Activated naive CD8-positive, alpha-beta T cell treated with anti-CD3 and anti-CD28 coated beads, Interleukin-2, amount 10 ng/mL, durations not matched to agents 7 days and 5 days (primary cell): ENCODE measurements at places on chromosomes 2 and 18.
A peak's percentile ranks its signal among the peaks of the same experiment; 100 is the strongest.

- no peak overlapping the region for H3K27ac ChIP-seq
- no peak for DNase-seq
- no peaks in the 10 kb centered on the region for H3K4me1 ChIP-seq
- no peak overlapping the region for H3K4me3 ChIP-seq
Measured at GRCh38 chr2:76008001-76008702, 297.4 kb upstream of the GCFC2 start.

GRCh38 chr2:240250985-240251847, 110.8 kb upstream of the OTOS start:
- H3K4me3 ChIP-seq = no peak overlapping the region
- H3K27ac ChIP-seq = no peak overlapping the region
- H3K36me3 ChIP-seq = no peaks in the 10 kb centered on the region
- no peaks in the 10 kb centered on the region for H3K27me3 ChIP-seq

GRCh38 chr18:41695441-41695840, 259.6 kb upstream of the PIK3C3 start:
- DNase-seq = no peak
- H3K4me1 ChIP-seq = peaks cover 2% of the 10 kb centered on the region
- H3K27me3 ChIP-seq = peaks cover 4% of the 10 kb centered on the region
- H3K4me3 ChIP-seq = peak overlapping the region; percentile 45
- H3K36me3 ChIP-seq = no peaks in the 10 kb centered on the region
- H3K27ac ChIP-seq = no peak overlapping the region

GRCh38 chr2:69013840-69014821, 1.2 kb downstream of the ANTXR1 start:
- H3K36me3 ChIP-seq = no peaks in the 10 kb centered on the region
- H3K27me3 ChIP-seq = peaks cover 65% of the 10 kb centered on the region
- peak overlapping the region; percentile 74 for H3K4me3 ChIP-seq

GRCh38 chr2:45497355-45497754, 113.7 kb downstream of the SRBD1 start:
- peaks cover 2% of the 10 kb centered on the region for H3K4me1 ChIP-seq
- no peak overlapping the region for H3K27ac ChIP-seq
- H3K36me3 ChIP-seq = peaks cover 19% of the 10 kb centered on the region
- no peaks in the 10 kb centered on the region for H3K27me3 ChIP-seq
- H3K4me3 ChIP-seq = no peak overlapping the region

- H3K4me3 ChIP-seq = no peak overlapping the region
- H3K36me3 ChIP-seq = peaks cover 2% of the 10 kb centered on the region
- DNase-seq = no peak
- H3K27me3 ChIP-seq = peaks cover 18% of the 10 kb centered on the region
- no peak overlapping the region for H3K27ac ChIP-seq
- peaks cover 9% of the 10 kb centered on the region for H3K4me1 ChIP-seq
Measured at GRCh38 chr2:143030127-143030526, 99.1 kb upstream of the ARHGAP15 start.

DNA sequence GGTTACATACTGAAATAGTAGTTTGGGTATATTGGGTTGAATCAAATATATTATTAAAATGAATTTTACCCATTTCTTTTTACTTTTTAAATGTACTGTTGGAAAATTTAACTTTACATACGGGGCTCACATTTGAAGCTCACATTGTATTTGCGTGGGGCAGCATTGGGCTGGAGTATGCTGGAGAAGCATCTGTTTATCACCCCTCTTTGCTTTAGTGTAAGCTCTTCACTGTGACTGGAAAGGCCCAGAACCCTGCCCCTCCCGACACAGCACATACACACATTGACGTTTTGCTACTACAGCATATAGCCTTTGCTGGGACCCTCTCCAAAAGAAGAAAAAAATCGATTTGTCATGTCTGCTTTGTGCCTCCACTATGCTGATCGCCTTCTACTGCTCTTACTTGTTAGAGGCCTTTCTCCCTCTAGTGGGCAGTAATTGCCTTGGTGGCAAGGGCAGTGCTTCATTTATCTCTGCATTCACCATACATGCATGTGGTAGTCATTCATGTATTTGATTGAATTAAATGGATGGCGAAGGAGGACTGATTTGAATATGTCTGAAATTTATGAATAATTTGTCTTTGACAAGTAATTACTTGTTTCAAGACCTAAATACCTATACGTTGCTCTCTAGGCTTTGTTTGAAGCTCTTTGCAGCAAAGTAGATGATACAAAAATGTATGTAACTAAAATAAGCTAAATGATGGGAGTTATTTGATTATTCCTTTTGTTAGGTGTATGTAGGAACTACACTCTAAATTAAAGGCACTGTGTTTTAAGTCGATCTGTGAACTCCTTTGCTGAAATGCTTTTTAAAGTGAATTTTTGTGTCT, 37.4 kb downstream of the VAPA start:
- H3K36me3 ChIP-seq = peaks cover 17% of the 10 kb centered on the region
- H3K27me3 ChIP-seq = no peaks in the 10 kb centered on the region
- H3K4me3 ChIP-seq = no peak overlapping the region
- no peak for DNase-seq
- no peak overlapping the region for H3K27ac ChIP-seq
- H3K4me1 ChIP-seq = no peaks in the 10 kb centered on the region

GRCh38 chr2:131425231-131425941, 50.5 kb upstream of the TUBA3D start:
- H3K27me3 ChIP-seq = peaks cover 82% of the 10 kb centered on the region
- peaks cover 8% of the 10 kb centered on the region for H3K4me1 ChIP-seq
- peaks cover 3% of the 10 kb centered on the region for H3K36me3 ChIP-seq

GRCh38 chr18:31156821-31157763, 5.6 kb downstream of the DSC1 start:
- H3K27me3 ChIP-seq = no peaks in the 10 kb centered on the region
- H3K4me3 ChIP-seq = no peak overlapping the region
- no peaks in the 10 kb centered on the region for H3K36me3 ChIP-seq
- H3K27ac ChIP-seq = no peak overlapping the region
- H3K4me1 ChIP-seq = no peaks in the 10 kb centered on the region
- DNase-seq = no peak

DNA sequence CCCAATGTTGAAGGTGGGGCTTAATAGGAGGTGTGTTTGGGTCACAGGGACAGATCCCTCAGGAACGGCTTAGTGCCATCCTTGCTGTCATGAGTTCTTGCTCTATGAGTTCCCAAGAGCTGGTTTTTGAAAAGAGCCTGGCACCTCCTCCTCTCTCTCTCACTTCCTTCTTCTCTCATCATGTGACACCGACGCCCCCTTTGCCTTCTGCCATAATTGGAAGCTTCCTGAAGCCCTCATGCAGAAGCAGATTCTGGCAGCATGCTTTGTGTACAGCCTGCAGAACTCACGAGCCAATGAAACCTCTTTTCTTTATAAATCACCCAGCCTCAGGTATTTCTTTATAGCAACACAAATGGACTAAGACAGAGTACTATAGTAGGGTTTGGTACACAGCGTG, 100.4 kb upstream of the SH3BP4 start:
- H3K4me1 ChIP-seq = no peaks in the 10 kb centered on the region
- H3K27ac ChIP-seq = no peak overlapping the region
- H3K36me3 ChIP-seq = no peaks in the 10 kb centered on the region
- DNase-seq = no peak
- H3K27me3 ChIP-seq = peaks cover 7% of the 10 kb centered on the region

DNA sequence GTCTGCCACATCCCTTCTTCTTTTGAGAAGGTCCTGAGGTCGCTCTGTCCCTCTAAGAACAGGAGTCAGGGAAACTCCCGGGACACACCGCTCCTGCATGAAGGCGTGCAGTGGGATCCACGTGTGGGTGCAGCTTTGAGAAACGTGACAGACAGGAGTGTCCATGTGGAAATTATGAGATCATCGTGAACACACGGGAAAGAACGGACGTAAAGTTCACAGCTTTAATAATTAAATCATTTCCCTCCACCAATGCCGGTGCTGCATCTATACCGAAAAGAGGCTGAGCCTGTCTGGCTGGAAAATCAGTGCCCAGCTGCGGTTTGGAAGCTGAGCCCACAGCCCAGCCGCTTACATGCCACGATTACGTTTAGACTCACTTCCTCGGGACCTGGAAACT, 372.4 kb upstream of the SALL3 start:
- no peaks in the 10 kb centered on the region for H3K27me3 ChIP-seq
- H3K4me3 ChIP-seq = no peak overlapping the region
- no peak for DNase-seq
- peaks cover 2% of the 10 kb centered on the region for H3K36me3 ChIP-seq

DNA sequence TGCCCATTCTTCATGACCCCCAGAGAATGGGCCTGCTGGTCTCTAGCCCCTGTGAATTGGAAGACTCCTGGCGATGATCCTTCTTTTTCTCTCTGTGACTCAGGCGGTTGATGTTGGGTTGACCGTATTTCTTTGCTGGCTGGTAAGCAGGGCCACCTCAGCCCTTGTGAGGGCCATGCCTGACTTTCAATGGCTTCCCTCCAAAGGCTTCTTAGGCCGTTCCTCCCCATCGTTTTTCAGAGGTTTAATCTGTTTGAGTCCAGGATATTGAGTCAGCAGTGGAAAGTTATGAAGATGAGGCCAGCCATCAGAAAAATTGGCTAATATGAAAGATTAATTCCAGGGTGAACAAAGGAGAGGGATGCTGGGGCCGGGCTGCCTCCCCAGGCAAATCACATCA, 13.6 kb downstream of the HPCAL1 start:
- H3K27ac ChIP-seq = no peak overlapping the region
- peaks cover 9% of the 10 kb centered on the region for H3K4me1 ChIP-seq
- no peak overlapping the region for H3K4me3 ChIP-seq
- peaks cover 14% of the 10 kb centered on the region for H3K36me3 ChIP-seq
- no peaks in the 10 kb centered on the region for H3K27me3 ChIP-seq
- DNase-seq = no peak
